Right lobe of liver (tissue), 6 donors: ENCODE measurements at places on chromosomes 11 and 22. TPM values are rescaled to one million over a fixed set of nuclear protein-coding genes. Genes with fewer than 3 reads are reported as not detected.

The NAALAD2 gene
- total RNA-seq: 1.4 TPM

The OR52D1 gene
- total RNA-seq: not detected

The MYEOV gene
- total RNA-seq: not detected

The NLRP14 gene
- 0.12 TPM for total RNA-seq

The TOMT gene
- 0.17 TPM for total RNA-seq

GRCh38 chr11:64667154-64667745, 55.7 kb downstream of the NRXN2 start:
- H3K36me3 ChIP-seq: no peaks in the 10 kb centered on the region
- H3K4me1 ChIP-seq: no peaks in the 10 kb centered on the region
- no peak overlapping the region for H3K4me3 ChIP-seq
- no peaks in the 10 kb centered on the region for H3K27me3 ChIP-seq

DNA sequence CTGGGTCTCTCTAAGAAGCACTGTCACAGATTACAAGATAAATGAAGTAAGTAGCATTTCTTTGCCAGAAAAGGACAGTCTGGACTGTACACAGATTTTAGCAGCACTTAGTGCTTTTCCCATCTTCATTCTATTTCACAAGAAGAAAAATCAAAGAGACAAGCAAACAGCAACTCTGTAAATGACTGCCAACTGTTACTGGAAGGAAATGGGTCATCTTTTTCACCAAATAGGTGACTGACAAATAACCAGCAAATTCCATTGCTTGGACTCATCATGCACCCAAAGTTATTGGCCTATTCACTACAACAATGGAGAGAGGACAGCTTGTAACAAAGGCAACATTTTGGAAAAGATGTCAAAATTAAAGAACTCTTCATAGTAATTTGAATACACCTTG, 28.9 kb upstream of the CARD18 start:
- no peak for DNase-seq
- H3K4me3 ChIP-seq: no peak overlapping the region
- H3K27me3 ChIP-seq: no peaks in the 10 kb centered on the region

- H3K27me3 ChIP-seq: no peaks in the 10 kb centered on the region
- DNase-seq: no peak
- no peaks in the 10 kb centered on the region for H3K4me1 ChIP-seq
- H3K4me3 ChIP-seq: no peak overlapping the region
Observed at GRCh38 chr22:45425531-45426265, 12.2 kb downstream of the RIBC2 start.

DNA sequence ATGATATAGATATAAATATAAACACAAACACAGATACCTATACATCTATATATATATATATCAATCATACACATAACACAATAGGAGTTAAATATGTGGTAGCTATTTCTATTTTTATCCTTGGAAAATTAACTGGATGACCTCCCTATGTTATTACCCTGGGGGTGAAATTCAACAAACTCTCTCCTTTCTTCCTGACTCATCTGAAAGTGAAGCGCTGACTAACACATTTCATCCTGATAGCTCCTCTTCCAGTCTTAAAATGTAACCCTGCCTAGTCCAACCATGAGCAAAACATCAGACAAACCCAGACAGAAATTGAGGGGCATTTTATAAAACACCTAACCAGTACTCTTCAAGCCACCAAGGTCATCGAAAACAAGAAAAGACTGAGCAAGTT, 220.6 kb upstream of the ISX start:
- no peaks in the 10 kb centered on the region for H3K27me3 ChIP-seq
- H3K4me3 ChIP-seq: no peak overlapping the region
- H3K27ac ChIP-seq: no peak overlapping the region
- H3K4me1 ChIP-seq: no peaks in the 10 kb centered on the region
- no peaks in the 10 kb centered on the region for H3K36me3 ChIP-seq
- DNase-seq: no peak

GRCh38 chr11:4066910-4067309, 27.7 kb upstream of the RRM1 start:
- H3K36me3 ChIP-seq: peaks cover 4% of the 10 kb centered on the region
- no peak overlapping the region for H3K27ac ChIP-seq
- H3K4me1 ChIP-seq: no peaks in the 10 kb centered on the region
- no peak for DNase-seq
- H3K27me3 ChIP-seq: no peaks in the 10 kb centered on the region

DNA sequence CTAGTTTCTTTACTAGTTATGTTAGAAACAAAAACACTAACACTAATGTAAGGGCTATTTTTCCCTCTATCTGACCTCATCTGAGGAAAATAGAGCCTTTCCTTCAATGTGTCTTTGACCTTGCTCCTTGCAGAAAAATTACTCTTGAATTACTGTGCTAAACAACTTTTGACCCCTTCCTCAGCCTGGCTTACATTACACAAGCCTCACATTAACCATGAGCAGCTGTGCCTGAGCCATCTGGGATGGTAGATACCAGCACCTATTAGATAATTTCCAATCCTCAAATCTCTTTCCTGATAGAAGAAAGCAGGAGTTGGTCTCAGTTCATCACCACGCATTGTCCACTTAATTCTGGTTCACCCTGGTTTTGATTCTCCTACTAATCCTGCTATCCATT, 134.4 kb upstream of the NCAM1 start:
- peaks cover 4% of the 10 kb centered on the region for H3K4me1 ChIP-seq
- no peak overlapping the region for H3K27ac ChIP-seq
- no peaks in the 10 kb centered on the region for H3K27me3 ChIP-seq
- no peaks in the 10 kb centered on the region for H3K36me3 ChIP-seq
- DNase-seq: no peak

DNA sequence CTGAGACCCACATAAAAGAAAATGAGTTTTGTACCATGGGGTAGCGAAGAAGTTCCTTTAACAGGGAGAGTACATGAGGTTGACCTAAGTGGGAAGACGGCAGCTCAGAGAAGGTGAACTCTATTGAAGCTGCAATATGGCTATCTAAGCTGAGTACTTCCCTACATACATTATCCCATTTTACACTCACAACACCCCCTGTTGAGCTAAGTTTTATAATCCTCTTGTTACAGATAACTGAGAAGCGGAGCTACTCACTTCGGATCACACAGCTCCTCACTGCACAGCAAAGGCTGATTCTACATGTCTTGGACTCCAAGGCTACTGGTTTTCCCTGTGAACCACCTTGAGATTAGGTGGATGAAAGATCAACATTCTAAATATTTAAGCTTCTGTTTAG, 8.2 kb upstream of the PIWIL4 start:
- H3K27ac ChIP-seq: no peak overlapping the region
- no peaks in the 10 kb centered on the region for H3K27me3 ChIP-seq
- H3K4me1 ChIP-seq: no peaks in the 10 kb centered on the region
- H3K4me3 ChIP-seq: no peak overlapping the region
- no peaks in the 10 kb centered on the region for H3K36me3 ChIP-seq
- no peak for DNase-seq

DNA sequence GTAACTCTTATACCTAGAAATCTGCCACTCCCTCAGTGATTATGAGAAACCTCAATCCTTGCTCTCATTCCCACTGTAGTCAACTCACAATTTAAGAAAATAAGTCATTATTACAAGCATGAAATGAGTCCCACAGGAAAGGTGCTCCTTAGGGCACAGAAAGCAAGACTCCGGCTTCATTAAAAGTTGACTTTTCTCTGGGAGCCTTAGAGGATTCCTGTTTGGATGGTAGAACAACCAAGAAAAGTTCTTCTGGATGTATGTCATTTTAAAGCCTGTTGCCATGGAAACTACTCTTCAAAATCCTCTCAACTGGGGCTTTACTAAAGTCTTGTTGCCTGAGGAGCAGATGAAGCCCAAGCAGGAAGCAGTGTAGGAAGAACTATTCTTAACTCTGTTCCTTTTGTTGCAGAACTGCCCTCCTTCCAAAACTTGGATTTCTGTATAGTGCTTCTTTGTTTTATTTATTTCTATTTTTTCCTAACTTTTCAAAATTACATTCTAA, at the start of gene OR8B8:
Gene OR8B8, minus strand, starts transcription at position 51 of the 505 bp plus-strand sequence. CDS start 4,611 bp downstream, outside the sequence.
- H3K4me3 ChIP-seq: no peak within 1 kb of the TSS
- no peaks in the 10 kb centered on the region for H3K36me3 ChIP-seq
- H3K4me1 ChIP-seq: no peaks in the 10 kb centered on the region
- no peak within 1 kb of the TSS for H3K27ac ChIP-seq
- no peak for DNase-seq
- no peaks in the 10 kb centered on the region for H3K27me3 ChIP-seq

GRCh38 chr22:46788441-46789172, 26.2 kb downstream of the TBC1D22A start:
- no peak overlapping the region for H3K27ac ChIP-seq
- H3K4me1 ChIP-seq: no peaks in the 10 kb centered on the region
- no peak for DNase-seq
- H3K27me3 ChIP-seq: no peaks in the 10 kb centered on the region
- no peak overlapping the region for H3K4me3 ChIP-seq
